ENCODE measurements at places on chromosomes 6 and 20. TPM values are rescaled to one million over a fixed set of nuclear protein-coding genes. Genes with fewer than 3 reads are reported as not detected.

DNA sequence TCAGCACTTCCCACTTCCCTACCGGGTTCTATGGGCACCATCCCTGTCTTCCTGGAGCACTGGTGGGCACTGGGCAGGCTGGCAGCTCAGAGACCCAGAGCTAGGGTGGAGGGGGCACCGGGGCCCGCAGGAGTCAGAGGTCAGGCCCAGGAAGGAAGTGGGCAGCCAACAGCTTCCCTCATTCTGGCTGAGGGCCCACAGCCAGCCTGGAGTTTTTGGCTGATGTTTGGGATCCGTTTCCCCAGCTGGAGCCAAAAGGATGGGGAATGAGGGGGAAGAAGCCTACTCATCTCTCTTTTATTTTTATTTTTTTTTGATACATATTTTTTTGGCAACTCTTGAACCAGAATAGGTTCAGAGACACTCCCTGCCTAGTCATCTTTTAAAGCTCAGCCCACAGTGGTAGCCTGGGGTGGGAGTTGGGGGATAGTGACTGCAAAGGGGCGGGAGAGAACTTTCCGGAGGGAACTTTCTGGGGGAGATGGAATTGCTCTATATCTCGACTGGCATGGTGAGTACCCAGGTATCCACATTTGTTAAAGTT lies 54.2 kb upstream of the MLN start:
- H3K27me3 ChIP-seq, result no peaks in the 10 kb centered on the region
- no peak overlapping the region for H3K4me3 ChIP-seq
- H3K4me1 ChIP-seq, result no peaks in the 10 kb centered on the region
- no peaks in the 10 kb centered on the region for H3K36me3 ChIP-seq
- H3K27ac ChIP-seq, result no peak overlapping the region
- no peak for DNase-seq

DNA sequence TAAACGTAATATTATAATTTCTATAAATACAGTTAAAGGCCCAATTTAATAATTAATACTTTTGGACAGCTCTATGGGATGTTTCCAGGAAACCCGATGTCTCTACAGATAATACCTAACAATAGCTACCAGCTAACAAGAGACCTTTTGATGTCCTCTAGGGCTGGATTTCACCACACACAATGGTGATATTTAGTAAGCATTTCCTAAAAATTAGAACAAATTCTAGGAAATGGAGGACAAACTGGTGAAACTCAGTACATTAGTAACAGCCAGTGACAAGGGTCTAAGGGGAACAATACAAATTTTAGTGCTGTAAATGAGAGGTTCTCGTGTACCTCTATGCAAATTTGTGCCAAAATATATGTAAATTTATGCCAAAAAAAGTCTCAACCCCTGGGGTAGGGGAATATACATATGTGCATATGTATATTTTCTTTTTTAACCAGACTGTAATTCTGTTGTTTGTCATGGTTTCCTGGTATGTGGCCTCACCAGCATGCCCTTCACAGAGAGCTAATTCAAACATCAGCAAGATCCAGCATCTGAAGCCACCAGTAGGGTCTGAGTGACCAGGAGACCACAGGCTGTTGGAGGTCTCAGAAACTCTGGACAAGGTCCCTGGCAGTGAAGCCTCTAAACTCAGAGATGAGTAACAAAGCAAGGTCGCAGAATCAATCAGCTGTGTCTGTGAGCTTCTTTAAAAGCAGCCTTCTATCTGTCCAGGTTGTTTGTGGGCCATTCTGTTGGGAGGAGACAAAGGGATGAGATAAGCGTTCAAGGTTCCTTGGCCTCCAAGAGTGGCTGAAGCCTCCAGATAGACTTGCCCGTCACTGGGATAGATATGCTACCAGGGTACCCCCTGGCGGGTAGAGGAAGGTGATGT lies 235.1 kb upstream of the RREB1 start:
- no peak for DNase-seq
- no peak overlapping the region for H3K27ac ChIP-seq
- H3K4me1 ChIP-seq, result peaks cover 2% of the 10 kb centered on the region
- no peaks in the 10 kb centered on the region for H3K36me3 ChIP-seq
- no peaks in the 10 kb centered on the region for H3K27me3 ChIP-seq
- no peak overlapping the region for H3K4me3 ChIP-seq

GRCh38 chr6:135227758-135228157 lies 46.6 kb downstream of the MYB start:
- H3K27ac ChIP-seq, result no peak overlapping the region
- H3K4me1 ChIP-seq, result no peaks in the 10 kb centered on the region
- DNase-seq, result no peak
- H3K27me3 ChIP-seq, result no peaks in the 10 kb centered on the region
- no peak overlapping the region for H3K4me3 ChIP-seq

DNA sequence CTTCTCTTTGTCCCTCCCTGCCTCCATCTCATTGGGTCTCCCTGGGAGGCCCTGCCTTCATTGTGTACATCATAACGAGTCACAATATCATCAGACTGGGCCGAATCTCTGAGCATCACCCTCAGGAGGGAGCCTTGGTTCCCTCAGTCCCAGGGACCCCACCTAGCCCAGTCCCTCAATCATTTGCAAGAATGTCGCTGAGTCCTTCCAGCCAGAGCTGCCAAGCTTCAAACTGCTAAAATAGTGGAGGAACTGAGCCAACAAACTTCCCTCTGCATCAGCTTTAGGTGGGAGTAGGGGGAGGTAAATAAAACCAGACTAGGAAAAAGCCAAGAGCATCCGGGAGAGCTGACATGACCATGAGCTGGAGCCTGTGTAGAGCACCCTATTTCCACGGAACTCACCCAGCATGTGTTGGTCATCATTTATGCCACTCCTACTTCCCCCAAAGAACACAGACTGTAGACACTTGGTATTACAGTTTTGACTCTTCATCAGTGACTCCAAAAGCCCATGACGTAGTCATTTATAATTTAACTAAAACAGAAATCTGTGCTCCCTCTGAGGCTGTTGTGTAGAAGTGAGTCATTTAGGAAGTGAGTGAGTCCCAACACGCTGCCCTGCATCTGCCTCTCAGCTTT lies 28.8 kb upstream of the IL17A start:
- H3K4me3 ChIP-seq, result no peak overlapping the region
- no peak for DNase-seq
- no peaks in the 10 kb centered on the region for H3K27me3 ChIP-seq
- no peak overlapping the region for H3K27ac ChIP-seq

DNA sequence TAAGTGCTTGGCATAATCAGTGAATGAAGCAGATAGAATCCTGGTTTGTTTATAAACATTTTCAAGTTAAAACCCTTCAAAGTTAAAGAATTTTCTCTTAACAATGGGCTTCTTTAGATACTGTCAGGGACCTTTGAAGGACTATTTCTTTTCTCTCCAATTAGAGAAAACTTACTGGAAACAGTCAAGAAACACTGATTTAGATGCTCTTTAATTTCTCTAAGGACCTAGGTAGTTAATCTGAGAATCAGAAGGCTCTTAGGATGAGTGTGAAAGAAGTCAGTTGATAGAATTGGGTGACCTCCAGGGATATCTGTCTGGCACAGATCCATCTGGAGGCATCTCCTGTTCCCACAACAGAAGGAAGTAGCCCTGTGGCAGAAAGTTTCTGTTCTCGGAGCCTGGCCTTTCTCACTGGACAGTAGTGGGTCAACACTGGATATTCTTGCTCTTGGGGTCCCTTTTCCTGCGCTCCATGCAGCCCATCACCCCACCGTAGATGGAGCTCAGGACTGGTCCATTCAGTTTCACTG lies 22.5 kb downstream of the KIAA0408 start:
- DNase-seq, result no peak
- no peaks in the 10 kb centered on the region for H3K27me3 ChIP-seq
- no peak overlapping the region for H3K27ac ChIP-seq
- H3K36me3 ChIP-seq, result peaks cover 6% of the 10 kb centered on the region
- H3K4me3 ChIP-seq, result no peak overlapping the region

DNA sequence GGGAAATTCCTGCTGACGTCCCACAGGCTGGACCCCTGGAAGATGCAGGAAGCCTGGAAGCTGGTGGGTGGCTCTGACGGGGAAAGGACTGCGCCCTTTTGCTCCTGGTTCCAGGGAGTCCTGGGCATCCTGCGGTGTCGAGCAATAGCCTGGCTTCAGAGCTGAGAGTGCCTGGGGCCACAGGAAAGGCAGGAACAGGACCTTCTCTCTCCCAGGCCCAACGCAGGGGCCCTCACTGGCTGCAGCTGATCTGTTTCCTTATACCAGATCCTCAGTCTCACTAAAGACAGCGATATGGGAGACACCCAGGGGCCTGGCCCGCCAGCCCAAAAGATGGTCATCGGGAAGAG lies 1.4 kb downstream of the B3GALT4 start:
- H3K27me3 ChIP-seq, result no peaks in the 10 kb centered on the region
- H3K4me3 ChIP-seq, result no peak overlapping the region
- H3K4me1 ChIP-seq, result no peaks in the 10 kb centered on the region
- H3K36me3 ChIP-seq, result peaks cover 30% of the 10 kb centered on the region
- no peak overlapping the region for H3K27ac ChIP-seq

DNA sequence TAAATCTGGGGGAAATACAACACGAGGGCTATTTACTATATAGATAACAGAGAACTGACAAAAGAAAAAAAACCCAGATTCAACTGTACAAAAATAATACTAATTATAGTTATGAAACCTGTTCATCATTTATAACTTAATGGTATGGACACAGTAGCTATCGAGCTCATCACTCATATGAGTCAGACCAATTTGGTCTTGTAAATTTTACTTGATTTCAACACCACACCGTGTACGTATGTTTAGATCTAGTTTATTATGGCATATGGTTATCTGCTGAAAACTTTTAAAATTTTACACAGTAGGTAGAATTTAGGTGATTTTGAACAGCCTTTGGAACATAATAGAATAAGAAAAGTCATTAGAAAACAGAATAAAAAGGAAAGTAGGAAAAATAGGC lies 5.5 kb downstream of the MYLK4 start:
- H3K4me1 ChIP-seq, result no peaks in the 10 kb centered on the region
- no peaks in the 10 kb centered on the region for H3K27me3 ChIP-seq
- H3K27ac ChIP-seq, result no peak overlapping the region

DNA sequence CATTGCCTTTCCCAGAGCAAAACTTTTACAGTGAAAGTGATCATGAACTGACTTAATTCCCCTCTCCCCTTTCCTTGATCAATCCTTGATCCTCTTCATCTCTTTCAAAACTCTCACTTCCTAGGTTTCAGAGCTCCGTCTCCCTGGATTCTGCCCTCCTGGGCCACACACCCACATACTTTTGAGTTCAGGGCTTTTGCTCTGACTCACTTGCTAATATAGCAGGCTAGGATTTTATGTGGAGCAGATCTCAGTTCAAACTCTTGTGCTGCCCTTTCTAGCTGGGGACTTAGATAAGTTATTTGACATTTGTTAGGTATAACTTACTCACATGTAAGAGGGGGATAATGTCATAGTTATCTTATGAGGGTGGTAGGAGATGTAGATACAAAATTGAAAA lies 109.1 kb upstream of the MLIP start:
- no peak overlapping the region for H3K4me3 ChIP-seq
- H3K36me3 ChIP-seq, result no peaks in the 10 kb centered on the region
- no peak overlapping the region for H3K27ac ChIP-seq
- no peaks in the 10 kb centered on the region for H3K4me1 ChIP-seq

GRCh38 chr6:105522626-105523322 lies 119.9 kb upstream of the PREP start:
- no peak overlapping the region for H3K27ac ChIP-seq
- no peaks in the 10 kb centered on the region for H3K4me1 ChIP-seq
- no peak for DNase-seq
- H3K36me3 ChIP-seq, result no peaks in the 10 kb centered on the region
- no peaks in the 10 kb centered on the region for H3K27me3 ChIP-seq

DNA sequence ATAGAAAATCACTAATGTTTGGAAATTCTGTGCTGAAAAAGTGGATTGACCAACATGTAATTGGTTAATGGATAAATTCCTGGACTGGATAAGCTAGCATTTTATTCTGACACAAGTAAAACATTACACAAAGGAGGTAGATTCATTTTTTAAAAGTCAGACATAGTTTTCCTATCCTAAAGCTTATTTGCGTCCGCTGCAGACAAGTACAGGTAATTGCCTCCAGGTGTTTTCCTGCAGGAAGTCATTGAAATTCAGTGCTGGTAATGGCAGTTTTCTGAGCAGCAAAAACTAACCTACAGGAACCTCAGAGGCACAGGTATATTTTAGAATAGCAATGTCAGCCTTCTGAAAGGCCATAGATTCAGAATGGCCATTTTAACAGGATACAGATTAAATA lies 20.0 kb upstream of the HIVEP1 start:
- H3K4me1 ChIP-seq, result peaks cover under 1% of the 10 kb centered on the region
- no peak overlapping the region for H3K27ac ChIP-seq
- H3K4me3 ChIP-seq, result no peak overlapping the region
- no peak for DNase-seq

DNA sequence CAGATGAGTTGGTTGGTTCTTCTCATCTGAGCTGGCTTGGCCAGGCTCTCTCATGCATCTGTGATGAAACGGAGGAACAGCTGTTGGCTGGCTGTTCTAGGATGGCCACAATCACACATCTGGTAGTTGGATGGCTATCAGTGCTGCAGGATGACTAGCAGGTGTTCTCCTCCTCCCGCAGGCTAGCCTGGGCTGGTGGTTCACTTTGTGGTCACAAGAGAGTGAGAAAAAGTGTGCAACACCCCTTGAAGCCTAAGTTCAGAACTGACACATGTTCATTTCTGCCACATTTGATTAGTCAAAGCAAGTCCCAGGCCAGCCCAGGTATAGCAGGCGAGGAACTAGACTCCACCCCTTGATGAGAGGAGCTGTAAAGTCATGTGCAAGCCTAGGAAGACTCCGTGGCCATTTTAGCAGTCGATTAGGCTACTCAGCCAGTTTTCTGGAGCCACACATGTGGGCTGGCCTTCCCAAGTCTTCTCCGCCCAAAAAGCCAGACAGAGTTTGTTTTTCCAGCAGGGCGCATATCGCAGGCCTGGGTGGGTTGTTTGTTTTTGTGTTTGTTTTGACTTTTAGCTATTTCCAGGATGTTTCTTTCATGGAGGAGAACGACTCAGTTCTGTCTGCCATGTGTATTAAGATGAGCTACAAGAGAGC lies 120.8 kb downstream of the ISM1 start:
- H3K4me1 ChIP-seq, result peaks cover 4% of the 10 kb centered on the region
- H3K27me3 ChIP-seq, result no peaks in the 10 kb centered on the region
- no peak overlapping the region for H3K4me3 ChIP-seq

GRCh38 chr20:35662551-35662950 lies 2.1 kb downstream of the CPNE1 start:
- H3K27ac ChIP-seq, result no peak overlapping the region
- H3K36me3 ChIP-seq, result no peaks in the 10 kb centered on the region
- peak overlapping the region; percentile 96 for H3K4me3 ChIP-seq

- no peak overlapping the region for H3K27ac ChIP-seq
- H3K4me1 ChIP-seq, result no peaks in the 10 kb centered on the region
- no peak for DNase-seq
- no peaks in the 10 kb centered on the region for H3K27me3 ChIP-seq
- H3K4me3 ChIP-seq, result no peak overlapping the region
- H3K36me3 ChIP-seq, result no peaks in the 10 kb centered on the region
Measured at GRCh38 chr6:13724182-13724581, 12.5 kb upstream of the RANBP9 start.

- peaks cover 57% of the 10 kb centered on the region for H3K36me3 ChIP-seq
- peak overlapping the region; percentile 46 for H3K4me3 ChIP-seq
- no peaks in the 10 kb centered on the region for H3K4me1 ChIP-seq
- no peaks in the 10 kb centered on the region for H3K27me3 ChIP-seq
- DNase-seq, result peak; percentile 87
Measured at GRCh38 chr6:42104095-42104803, 38.2 kb downstream of the C6orf132 start.

The ADAT2 gene
- 11.3 TPM for total RNA-seq

The ME1 gene
- 7.8 TPM for total RNA-seq

Data from H9 (cell line).